ENCODE measurements at places on chromosomes 1 and 21. TPM values are rescaled to one million over a fixed set of nuclear protein-coding genes. Genes with fewer than 3 reads are reported as not detected.

DNA sequence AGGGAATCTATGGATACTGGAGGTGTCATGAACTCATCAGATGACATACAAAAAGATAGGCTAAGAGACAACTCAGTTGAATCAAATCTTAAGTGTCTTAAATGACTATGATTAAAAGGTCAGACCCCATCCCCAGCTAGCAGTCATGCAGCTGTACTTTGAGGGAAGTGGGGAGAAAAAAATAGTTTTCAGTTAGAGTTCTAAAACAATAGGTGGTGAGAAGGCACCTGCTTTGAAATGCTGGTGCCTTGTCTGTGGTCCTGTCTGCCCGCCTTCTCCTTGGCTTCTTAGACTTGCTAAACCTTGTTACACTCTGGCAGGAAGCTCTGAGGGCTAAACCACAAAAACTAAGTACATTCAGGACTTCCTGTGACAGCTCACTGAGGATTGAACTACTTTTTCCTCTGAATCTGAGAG, 15.3 kb downstream of the CD2 start:
- no peak for DNase-seq
- H3K27me3 ChIP-seq, result no peaks in the 10 kb centered on the region
- no peak overlapping the region for H3K27ac ChIP-seq
- no peak overlapping the region for H3K4me3 ChIP-seq

- no peaks in the 10 kb centered on the region for H3K4me1 ChIP-seq
- no peak for DNase-seq
- no peak overlapping the region for H3K27ac ChIP-seq
- H3K27me3 ChIP-seq, result no peaks in the 10 kb centered on the region
Measured at GRCh38 chr1:75630998-75631397, 20.1 kb upstream of the SLC44A5 start.

Gene RGS4
- 0.89 TPM for total RNA-seq

Gene LCE1D
- total RNA-seq, result not detected

DNA sequence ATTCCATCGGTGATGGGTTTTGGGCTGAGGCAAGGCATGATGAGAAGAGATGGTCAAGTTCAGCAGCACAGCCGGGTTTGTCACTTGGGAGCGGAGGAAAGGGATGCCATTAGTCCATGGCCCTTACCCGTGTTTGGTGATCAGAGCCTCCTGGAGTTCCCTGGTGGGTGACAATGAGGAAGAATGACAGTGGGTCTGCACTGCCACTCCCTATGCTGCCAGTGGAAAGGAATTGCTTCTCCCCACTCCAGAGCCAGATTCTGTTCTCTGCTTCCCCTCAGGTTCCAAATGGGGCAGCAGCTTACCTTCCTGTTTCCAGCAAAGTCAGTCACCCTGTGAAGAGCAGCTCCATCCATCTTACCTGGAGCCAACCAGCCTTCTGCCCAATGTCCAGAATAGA, 393.1 kb downstream of the PTPRU start:
- no peaks in the 10 kb centered on the region for H3K4me1 ChIP-seq
- no peak overlapping the region for H3K4me3 ChIP-seq
- H3K27ac ChIP-seq, result no peak overlapping the region
- no peaks in the 10 kb centered on the region for H3K36me3 ChIP-seq
- peaks cover 5% of the 10 kb centered on the region for H3K27me3 ChIP-seq

GRCh38 chr1:167158813-167159275, 61.8 kb upstream of the POU2F1 start:
- H3K27ac ChIP-seq, result no peak overlapping the region
- no peak overlapping the region for H3K4me3 ChIP-seq
- no peaks in the 10 kb centered on the region for H3K36me3 ChIP-seq
- no peaks in the 10 kb centered on the region for H3K4me1 ChIP-seq
- DNase-seq, result no peak
